ENCODE measurements at places on chromosomes 6 and 20. TPM values are rescaled to one million over a fixed set of nuclear protein-coding genes. Genes with fewer than 3 reads are reported as not detected.

Gene ECT2L
- not detected for total RNA-seq

Gene ADGRG6
- total RNA-seq: 0.29 TPM

Gene HSPA1L
- total RNA-seq: 3.8 TPM

Gene BPIFA1
- total RNA-seq: not detected

Gene RNF217
- total RNA-seq: 1.8 TPM

Gene PCSK2
- total RNA-seq: not detected

Gene FOXS1
- total RNA-seq: not detected

Gene CST4
- not detected for total RNA-seq

Gene BMP6
- total RNA-seq: not detected

Gene LKAAEAR1
- 0.31 TPM for total RNA-seq

Gene SIRPG
- 113 TPM for total RNA-seq

Gene PLCB4
- not detected for total RNA-seq

Gene PKIB
- total RNA-seq: 0.28 TPM

Gene UNC5CL
- total RNA-seq: 1.4 TPM

Gene TFAP2D
- total RNA-seq: not detected

Gene CLDN20
- total RNA-seq: not detected

Gene MCHR2
- total RNA-seq: not detected

Gene BNIP5
- total RNA-seq: not detected

Gene COL9A1
- not detected for total RNA-seq

Gene ADGRF4
- not detected for total RNA-seq

Gene PLN
- not detected for total RNA-seq

Gene MYLK2
- 0.34 TPM for total RNA-seq

Gene RAB44
- total RNA-seq: 0.07 TPM

Gene EMILIN3
- not detected for total RNA-seq

Gene TRIM15
- not detected for total RNA-seq

Gene VGLL2
- not detected for total RNA-seq

Gene CALHM6
- 15.8 TPM for total RNA-seq

Gene POLR3F
- total RNA-seq: 8.0 TPM

Gene SIRPB1
- 7.4 TPM for total RNA-seq

Gene IL20RA
- total RNA-seq: not detected

Gene ID4
- total RNA-seq: not detected

Gene DZANK1
- 0.96 TPM for total RNA-seq

Gene FAXC
- not detected for total RNA-seq

Gene SRC
- 1.2 TPM for total RNA-seq

Gene APMAP
- 40.3 TPM for total RNA-seq

Gene MAPK13
- total RNA-seq: 46.9 TPM

Gene PRSS35
- not detected for total RNA-seq

Gene MOG
- total RNA-seq: not detected

Gene ULBP2
- 3.4 TPM for total RNA-seq

Gene IRF4
- 273 TPM for total RNA-seq

Gene UQCC2
- 62.1 TPM for total RNA-seq

Gene DCDC2
- total RNA-seq: not detected

Gene SOX12
- 6.7 TPM for total RNA-seq

Gene METTL24
- not detected for total RNA-seq

Gene MRAP2
- total RNA-seq: not detected

Gene ZSCAN16
- 5.3 TPM for total RNA-seq

Gene DDX43
- 0.46 TPM for total RNA-seq

Gene OXT
- total RNA-seq: 0.51 TPM

All from activated naive CD4-positive, alpha-beta T cell treated with anti-CD3 and anti-CD28 coated beads, Interleukin-2, amount 10 ng/mL, durations not matched to agents 5 hours and 36 hours (primary cell).